ENCODE measurements at places on chromosomes 16 and 17.

GRCh38 chr16:35868630-35869029 is 2409.2 kb downstream of the TP53TG3F start:
- DNase-seq: no peak

DNA sequence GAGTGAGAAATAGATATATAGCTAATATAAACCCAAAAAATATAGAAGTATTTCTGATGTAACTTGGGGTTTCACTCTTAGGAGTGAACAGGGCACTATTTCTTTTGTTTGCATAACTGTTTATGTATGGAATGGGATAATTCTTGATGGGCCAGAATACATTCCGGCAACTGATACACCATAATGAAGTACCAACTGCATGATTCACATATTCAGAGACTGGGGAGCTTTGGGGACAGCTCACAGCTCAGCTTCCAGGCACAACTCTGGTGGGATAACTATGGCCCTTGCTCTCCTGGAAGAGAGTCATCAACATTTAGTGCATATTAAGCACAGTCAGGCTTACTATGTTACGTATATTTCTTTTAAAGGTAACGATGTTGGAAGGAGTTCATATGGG is 42.1 kb upstream of the ADCY7 start:
- no peak for DNase-seq

GRCh38 chr16:30946671-30947540 is 2.0 kb upstream of the ORAI3 start:
- no peak for DNase-seq

DNA sequence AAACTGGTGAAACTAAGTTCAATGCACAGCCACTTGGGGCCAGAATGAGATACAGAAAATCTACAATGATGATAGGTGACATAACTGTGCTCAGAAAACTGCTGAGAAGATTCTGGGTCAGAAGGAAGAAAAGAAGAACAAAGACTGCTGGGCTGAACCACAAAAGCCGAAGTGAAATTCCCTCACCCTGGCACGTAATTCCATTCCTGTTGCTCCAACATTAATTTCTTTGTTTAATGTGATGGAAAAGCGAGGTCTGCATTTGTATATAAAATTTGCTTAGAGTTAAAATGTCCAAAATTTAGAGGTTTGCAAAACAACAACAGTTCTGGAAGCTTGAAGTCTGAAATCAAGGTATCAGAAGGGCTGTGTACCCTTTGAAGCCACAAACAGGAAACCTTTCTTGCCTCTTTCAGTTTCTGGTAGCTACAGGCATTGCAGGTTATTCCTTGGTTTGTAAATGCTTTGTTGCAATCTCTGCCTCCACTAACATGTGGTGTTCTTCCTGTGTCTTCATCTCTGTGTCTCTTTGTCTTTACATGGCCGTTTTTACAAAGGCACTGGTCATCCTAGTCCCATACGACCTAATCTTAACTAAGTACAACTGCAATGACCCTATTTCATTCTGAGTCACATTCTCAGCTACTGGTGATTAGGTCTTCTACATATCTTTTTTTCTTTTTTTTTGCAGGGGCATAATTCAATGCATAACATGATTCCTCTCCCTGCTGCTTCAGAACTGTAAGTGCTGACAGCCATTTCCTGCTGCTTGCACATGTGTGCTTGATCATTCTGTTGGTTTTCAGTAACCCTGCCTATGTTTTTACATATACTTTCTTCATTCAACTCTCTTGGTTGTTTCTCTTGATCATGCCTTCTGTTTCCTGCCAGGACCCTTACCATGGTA is 603.0 kb upstream of the CDH8 start:
- DNase-seq: no peak

- no peak for DNase-seq
Measured at GRCh38 chr17:65750166-65750565, 188.7 kb upstream of the AXIN2 start.

All from stimulated activated CD4-positive, alpha-beta T cell treated with anti-CD3 and anti-CD28 coated beads, Interleukin-15, amount 100 ng/mL, for 48 hours (primary cell).